Forelimb muscle (tissue), 1 donor: ENCODE measurements at places on chromosomes 3 and 15. TPM values are rescaled to one million over a fixed set of nuclear protein-coding genes. Genes with fewer than 3 reads are reported as not detected.

The CHRD gene
- 19.2 TPM for polyA plus RNA-seq

The HHATL gene
- polyA plus RNA-seq = 73.4 TPM

The GRM2 gene
- 0.33 TPM for polyA plus RNA-seq

The MCTP2 gene
- 0.37 TPM for polyA plus RNA-seq

DNA sequence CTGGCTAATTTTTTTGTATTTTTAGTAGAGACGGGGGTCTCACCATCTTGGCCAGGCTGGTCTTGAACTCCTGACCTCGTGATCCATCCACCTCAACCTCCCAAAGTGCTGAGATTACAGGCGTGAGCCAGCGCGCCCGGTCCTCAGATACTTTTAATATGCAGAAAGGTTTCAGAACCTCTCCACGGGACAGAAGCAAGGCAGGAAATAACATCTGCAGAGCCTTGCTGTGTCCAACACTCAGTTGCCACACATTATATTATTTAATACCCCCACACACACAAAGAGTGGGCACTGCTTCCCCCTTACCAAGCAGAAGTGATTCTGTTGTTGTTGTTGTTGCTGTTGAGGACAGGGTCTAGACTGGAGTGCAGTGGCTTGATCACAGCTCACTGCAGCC is 28.0 kb downstream of the OSBPL10 start:
- DNase-seq = no peak

DNA sequence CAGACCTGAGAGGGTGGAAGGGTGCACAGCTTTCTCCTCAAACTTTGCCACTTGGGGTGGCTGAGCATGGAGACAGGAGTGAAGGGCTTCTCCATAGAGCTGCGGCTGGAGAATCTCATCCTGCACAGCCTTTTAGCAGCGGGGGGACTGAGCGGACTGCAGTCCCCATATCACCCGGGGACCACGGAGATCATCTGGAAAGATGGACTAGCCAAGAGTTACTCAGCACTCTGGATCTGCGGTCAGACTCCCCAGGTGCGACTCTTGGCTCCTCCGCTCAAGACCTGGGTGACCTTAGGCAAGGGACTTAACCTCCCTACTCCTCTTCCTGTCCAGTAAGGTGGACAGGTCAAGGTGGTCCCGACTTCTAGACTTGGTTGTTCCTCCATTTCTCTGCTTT is 125.8 kb upstream of the MEF2A start:
- no peak for DNase-seq

GRCh38 chr3:60434950-60435349 is 816.3 kb downstream of the FHIT start:
- no peak for DNase-seq

GRCh38 chr3:71997066-71997653 is 212.2 kb upstream of the PROK2 start:
- no peak for DNase-seq

DNA sequence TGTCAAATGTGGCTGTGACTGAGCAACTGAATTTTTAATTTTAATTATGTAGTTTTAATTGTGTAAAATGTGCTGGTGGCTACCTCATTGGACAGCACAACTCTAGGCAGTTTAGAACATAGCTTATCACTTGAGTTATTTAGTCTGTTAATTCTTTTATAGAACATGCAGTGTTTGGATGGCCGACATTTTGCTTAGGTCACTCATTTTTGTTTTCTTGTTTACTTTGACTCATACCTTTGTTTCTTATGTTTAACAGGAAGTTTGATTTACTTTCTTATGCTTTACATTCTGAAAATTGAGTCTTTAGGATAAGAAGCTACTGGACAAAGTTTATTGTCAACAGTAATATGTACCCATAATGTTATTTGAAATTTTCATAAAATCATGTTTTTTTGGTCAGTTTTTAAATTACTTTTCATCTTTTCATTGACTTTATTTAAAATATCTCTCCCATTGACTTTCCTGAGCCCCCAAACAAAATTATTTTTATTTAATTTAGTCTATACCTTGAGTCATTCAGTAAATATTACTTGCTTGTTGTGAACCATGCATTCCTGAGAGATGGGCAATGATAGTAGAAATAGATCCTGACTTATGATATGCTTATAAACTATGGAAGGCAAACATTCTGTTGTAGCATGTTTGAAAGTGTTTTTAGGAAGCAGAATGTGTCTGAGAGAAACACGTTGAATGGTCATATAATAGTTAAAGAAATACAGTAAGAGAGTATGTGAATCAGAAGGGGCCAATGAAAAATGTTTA is 60.6 kb downstream of the TCF12 start:
- DNase-seq = no peak

- DNase-seq = no peak
Observed at GRCh38 chr3:100075851-100076730, 38.2 kb downstream of the FILIP1L start.

DNA sequence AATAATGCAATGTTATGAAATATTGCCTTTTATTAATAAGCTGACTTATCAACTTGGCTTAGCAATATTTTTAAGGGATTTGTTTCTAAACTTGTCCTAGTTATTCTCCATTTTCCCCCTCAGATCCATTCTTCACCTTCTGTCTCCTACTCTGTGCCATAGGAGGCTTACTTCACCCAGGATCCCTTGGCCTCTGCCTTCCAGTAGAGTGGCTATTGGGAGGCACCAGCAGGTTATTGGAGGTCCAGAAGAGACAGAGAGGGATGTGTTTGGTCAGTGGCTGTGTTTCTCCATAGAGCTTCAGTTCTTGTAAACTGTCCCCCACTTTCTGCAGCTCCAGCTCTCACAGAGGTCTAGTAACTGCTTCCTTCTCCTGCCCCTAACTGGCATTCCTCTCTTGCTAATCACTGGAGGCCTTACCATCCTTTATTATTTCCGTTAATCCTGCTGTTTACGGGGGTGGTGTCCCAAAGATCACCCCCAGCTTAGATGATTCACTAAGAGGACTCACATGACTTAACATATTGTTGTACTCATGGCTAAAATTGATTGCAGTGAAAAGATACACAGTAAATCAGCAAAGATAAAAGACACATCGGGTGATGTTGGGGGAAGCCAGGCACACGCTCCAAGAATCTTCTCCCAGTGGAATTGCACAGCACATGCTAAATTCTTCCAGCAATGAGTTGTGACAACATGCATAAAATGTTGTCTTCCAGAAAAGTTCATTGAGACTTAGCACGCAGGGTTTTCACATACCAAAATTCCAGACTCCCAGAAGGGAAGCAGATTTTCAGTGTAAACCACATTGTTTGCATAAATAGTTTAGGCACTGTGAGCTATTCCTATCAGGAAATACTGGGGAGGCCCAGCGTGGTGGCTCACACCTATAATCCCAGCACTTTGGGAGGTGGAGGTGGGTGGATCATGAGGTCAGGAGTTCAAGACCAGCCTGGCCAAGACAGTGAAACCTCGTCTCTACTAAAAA is 67.5 kb downstream of the RPL22L1 start:
- DNase-seq = peak; percentile 49

GRCh38 chr15:80183886-80184285 is 31.1 kb downstream of the FAH start:
- DNase-seq = no peak

DNA sequence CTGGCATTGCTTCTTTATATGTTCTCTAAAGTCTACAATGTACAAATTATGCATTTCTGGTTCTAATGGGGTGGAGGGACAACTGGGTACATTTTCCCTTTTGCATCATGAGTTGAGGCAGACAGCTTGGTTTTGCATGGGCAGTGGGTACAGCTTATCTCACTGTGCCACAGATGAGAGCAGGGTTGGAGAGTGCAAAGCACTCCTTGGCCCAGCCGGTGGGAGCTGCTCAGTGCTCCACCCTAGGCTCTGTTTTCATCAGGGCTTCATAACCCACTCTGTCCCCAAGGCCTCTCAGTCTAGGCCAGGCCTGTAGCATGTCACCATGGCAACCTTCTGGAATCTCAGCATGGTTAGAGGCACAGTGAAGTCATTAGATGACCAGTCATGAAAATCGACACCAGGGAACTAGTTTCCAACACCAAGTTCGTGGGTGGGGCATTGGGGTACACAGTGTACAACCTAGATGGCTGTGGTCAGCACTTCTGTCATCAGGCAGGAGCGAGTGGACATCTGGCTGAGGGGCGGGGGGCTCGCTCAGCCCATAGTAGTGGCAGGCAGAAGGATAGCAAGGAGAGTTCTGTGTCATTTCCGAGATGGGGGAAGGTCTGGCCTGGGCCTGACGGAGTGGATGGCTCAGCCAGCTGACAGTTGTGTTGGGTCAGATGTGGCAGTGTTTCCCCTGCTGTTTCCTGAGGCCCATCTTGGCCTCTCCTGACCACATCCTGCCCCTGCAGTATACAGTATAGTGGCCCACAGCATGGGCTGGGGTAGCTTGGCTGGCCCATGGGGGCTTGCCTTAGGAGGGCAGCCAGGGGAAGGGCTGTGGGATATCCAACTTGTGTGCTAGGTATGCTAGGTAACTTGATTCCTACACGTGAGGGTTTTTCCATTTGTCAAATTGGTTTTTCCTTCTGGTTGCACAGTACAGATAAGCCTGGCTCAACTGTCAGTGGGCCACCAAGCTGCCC is 75.7 kb upstream of the PRR23C start:
- DNase-seq = no peak

DNA sequence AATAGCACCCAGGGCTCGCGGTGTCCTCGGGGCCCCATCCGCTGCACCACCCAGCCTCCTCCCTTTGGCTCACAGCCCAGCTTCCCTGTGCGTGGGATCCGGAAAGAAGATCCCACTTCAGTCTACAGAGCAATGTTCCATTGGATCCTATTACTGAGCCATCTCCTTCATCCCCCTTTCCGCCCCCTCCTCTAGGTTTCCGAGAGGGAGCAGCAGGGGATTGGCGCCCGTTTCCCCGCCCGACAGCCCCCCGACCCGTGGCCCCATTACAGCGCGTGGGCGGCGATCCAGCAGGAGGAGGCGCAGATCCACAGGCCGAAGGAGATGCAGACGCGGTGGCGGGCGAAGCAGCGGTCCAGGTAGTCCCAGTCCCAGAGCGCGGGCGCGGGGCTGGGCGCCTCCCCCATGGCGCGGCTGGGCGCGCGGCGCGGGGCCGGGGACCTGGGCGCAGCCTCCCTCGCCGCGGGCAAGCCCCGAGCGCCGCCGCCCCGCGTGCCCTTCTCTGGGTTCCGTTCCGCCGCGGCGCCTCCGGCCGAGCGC is 340 bp downstream of the TMEM44 start:
- no peak for DNase-seq

- DNase-seq = no peak
Observed at GRCh38 chr3:40623567-40623966, 98.8 kb downstream of the ZNF621 start.

DNA sequence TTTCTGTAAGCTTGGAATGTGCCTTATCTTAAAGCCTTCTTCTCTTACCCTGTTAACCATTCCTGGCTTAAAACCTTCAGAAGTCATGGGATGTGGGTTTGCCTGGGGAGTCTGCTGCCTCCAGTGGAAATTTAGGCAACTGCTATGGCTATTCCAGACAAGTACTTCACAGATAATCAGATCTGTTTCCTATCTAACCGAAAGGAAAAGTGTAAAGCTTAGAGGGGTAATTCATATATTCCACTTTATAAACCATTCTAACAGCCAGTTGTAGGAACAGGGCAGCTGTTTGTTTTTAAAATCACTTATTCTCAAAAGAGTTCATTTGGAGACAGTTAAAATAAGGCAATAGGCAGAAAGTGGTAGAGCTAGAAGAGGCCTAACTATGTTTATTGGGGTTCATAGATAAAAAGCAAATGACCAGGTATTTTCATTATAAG is 219.9 kb downstream of the TCF12 start:
- DNase-seq = no peak
